GM19239 (cell line): ENCODE measurements at places on chromosomes 7 and 10.

- no peak for DNase-seq
Observed at GRCh38 chr7:30799976-30800661, 28.9 kb downstream of the MINDY4 start.

- DNase-seq, result no peak
Observed at GRCh38 chr10:14282276-14282675, 48.4 kb downstream of the FRMD4A start.

- DNase-seq, result no peak
Observed at GRCh38 chr7:33692956-33693355, 212.4 kb upstream of the BMPER start.

- no peak for DNase-seq
Observed at GRCh38 chr7:44471850-44472249, 18.6 kb downstream of the NUDCD3 start.

DNA sequence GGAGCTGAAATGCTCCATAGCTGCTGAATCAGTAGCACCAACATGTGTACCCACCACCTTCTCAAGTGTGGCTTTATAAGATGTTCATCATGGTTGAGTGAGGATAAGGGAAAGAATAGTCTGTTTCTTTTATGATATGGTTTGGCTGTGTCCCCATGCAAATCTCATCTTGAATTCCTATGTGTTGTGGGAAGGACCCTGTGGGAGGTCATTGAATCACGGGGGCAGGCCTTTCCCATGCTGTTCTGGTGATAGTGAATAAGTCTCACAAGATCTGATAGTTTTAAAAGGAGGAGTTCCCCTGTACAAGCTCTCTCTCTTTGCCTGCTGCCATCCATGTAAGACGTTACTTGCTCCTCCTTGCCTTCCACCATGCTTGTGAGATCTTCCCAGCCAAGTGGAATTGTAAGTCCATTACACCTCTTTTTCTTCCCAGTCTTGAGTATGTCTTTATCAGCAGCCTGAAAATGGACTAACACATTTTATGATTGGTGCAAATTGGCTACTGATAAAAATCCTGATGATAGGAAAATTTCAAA, 799.9 kb downstream of the TNS3 start:
- DNase-seq, result no peak

- DNase-seq, result no peak
Observed at GRCh38 chr10:82922755-82923154, 1047.8 kb downstream of the NRG3 start.

DNA sequence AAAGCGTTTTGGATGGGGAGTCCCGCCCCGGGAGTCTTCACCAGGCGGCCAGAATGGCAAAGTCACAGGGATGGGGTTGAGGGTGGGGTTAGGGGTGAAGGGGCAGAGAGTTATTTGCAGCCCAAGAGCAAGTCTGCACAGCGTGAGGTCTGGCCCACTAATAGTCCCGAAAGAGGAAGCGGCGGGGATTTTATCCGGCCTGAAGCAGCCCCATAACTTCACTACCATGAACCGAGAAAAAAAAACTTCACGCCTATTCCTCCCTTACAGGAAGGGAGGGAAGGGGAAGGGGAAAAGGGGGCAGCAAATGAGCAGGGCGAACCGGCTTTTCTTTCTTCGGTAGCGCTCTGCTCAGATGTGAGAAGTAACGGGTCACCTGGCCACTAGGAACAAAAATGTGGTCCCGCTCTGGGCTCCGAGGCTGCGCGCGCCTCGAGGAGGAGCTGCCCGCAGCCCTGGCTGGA, 712 bp downstream of the ITPRIP start:
- DNase-seq, result no peak

DNA sequence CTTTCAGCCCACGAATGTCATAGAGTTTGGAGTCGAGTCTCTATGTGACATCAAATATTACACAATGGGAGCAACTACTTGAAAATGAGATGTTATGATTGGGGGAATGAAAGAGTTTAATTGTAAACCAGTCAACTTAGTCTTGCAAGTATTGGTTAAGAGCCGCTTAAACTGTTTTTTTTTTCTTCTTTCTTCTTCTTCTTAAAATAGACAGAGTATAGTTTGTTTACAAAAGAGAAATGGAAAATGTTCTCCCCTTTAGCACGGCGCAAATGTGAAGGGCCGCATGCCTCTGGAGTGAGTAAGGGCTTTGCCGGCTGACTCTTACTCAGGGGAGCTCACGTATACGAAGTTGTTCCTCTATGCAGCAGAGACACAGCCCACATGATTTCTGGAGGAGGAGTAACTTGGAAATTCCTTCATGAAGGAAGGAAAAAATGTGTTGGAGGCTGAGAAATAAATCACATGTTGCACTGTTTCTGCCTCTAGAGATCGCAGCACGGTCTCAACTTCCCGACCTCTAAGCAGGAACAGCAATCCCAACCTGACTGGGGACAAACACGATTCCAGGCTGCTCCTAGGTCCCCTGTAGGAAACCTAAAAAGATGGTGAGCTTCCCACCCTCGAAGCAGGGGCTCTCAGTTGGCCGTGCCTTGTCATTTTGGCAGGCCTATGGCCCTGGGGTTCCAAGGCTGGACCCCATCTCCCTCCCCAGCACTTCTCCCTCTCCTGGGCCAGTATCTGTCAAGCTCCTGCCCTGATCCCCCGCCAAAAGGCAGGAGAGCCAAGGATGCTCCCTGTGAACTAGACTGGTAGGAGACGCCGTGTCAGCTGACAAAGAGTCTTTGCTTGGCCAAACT, 44.8 kb downstream of the MYOF start:
- no peak for DNase-seq

GRCh38 chr7:54179321-54180029, 362.7 kb upstream of the VSTM2A start:
- no peak for DNase-seq

DNA sequence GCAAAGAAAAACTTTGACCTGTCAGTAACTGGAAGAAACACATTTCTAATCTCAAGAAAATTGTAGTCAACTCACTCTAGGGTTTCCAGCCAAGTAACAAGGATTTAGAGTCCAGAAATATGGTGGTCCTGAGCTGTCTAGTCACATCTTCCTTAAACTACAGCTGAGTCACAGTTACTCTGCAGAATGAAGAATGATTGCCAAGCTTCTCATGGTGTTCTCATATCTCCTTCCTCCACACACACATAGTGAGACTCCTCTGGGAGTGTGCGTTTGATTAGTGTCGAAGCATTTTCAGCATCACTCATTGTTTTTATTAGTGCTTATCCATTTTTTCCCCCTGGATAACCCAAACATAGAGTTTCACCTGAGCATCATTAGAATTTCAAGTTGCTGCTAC, 93.1 kb upstream of the CXCL12 start:
- DNase-seq, result no peak

- no peak for DNase-seq
Observed at GRCh38 chr7:135341049-135341448, 107.4 kb downstream of the STRA8 start.

DNA sequence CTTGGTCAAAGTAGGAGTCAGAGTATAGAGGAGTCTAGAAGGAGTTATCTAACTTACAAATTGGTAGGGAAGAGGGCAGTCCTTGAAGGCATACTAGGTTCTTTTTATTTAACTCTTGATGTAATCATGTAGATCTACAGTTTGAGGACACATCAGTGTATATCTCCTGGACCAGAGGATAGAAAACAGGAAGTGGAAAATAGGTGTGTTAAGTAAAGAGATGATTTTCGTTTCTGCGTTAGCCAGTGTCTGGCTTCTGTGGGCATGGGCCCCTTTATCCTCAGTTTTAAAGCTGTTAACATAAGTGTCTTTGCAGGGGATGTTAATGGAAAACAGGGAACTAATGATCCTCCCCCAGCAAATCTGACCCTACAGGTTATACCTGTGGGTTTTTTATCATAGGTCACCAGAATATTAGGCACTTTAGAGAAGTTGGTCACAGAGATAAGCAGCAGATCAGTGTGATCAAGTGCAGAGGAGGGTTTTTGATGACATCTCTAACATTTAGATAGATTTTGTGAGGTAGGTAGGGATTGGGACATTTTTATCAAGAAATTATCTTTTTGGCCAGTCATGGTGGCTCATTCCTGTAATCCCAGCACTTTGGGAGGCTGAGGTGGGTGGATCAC, 58.6 kb upstream of the PRSS1 start:
- DNase-seq, result no peak

DNA sequence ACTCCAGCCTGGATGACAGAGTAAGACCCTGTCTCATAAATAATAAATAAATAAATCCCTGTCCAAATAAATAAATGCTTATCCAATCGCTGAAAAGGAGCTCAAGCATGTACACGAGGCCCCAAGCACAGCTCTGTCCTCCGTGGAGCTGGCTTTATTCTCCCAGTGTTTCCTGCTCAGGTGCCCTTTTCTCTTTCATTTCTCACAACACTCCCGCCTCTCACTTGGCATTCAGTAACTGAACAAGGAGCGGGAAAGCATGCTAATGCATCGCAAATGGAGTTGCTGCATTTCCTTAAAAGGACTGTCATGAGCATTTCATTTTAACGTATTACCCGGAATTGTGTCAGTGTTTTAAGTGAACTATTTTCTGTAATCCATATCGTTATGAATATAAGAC, 210.9 kb upstream of the C7orf33 start:
- no peak for DNase-seq
